ENCODE measurements at places on chromosomes 16 and 17.
A peak's percentile ranks its signal among the peaks of the same experiment; 100 is the strongest.

- DNase-seq, result peak; percentile 12
Measured at GRCh38 chr17:36544044-36544306, 744 bp upstream of the GGNBP2 start.

GRCh38 chr17:45091778-45092425 is 30.8 kb downstream of the NMT1 start:
- no peak for DNase-seq

- DNase-seq, result no peak
Measured at GRCh38 chr16:73143576-73144422, 95.9 kb upstream of the ZFHX3 start.

- DNase-seq, result peak; percentile 24
Measured at GRCh38 chr17:81396722-81397313, 1.6 kb downstream of the BAHCC1 start.
